Urinary bladder (tissue), 4 donors: ENCODE measurements at places on chromosomes 13 and 19. TPM values are rescaled to one million over a fixed set of nuclear protein-coding genes. Genes with fewer than 3 reads are reported as not detected.

The CPAMD8 gene
- total RNA-seq, result 11.3 TPM

DNA sequence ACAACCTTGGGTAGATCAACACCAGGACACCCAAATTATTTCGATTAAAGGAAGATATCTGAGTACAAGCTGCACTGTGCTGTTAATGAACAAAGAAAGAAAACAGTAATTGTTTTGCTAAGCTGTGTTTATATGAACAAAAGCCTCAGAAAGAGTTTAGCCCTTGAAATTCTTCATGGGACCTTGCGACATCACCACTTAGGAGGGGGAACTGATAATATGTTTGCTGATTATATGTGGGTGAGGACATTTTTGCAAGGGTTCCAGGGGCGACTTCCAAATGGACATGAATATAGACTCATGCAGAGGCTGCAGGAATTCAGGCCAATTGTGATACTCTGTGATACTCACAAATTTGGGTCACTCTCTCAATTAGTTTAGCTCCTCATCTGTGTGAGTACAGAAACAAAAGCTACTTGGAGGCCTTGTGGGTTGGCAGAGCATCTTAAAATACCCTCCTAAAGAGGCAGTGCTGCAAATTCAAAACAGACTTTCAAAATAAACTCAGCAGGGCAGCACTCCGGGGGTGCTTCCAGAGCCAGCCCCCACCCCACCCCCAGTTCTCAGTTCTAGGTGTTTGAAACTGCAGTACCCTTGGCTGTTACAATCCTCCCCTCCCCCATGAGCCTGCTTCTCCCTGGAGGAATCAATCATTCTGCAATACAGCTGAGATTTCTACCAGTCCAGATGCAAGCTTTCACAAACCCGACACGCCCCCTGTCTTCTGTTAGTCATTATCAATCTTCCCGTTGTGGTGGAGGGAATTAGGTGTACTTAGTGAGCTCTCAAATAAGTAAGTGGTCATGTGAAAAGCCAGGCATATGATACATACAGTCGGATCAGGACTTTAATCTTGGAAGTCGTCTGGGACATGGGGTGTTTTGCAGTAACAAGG is 97.0 kb upstream of the MBNL2 start:
- DNase-seq, result peak; percentile 52

The KLK8 gene
- not detected for total RNA-seq

GRCh38 chr19:53156850-53157249 is 2.0 kb downstream of the ZNF347 start:
- no peak for DNase-seq

DNA sequence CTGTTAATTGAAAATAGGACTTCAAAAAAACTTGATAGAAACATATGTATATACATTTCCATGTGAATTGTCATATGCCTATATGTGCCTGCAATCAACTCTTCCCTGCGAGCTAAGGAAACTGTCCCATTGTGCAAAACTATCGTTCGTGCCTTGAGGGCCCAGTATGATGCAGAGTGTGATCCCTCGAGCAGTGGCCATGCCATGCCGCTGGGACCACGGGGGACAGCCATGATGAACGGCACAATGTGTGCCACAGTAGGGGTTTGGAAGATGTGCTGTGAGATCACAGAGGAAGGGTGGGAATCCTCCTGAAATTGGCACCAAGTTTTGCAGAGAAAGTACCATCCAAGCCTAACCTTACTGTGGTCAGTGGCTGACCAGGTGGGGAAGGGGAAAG is 118.1 kb upstream of the SOX1 start:
- DNase-seq, result no peak

GRCh38 chr13:33175991-33176390 is 109.6 kb downstream of the STARD13 start:
- DNase-seq, result no peak

DNA sequence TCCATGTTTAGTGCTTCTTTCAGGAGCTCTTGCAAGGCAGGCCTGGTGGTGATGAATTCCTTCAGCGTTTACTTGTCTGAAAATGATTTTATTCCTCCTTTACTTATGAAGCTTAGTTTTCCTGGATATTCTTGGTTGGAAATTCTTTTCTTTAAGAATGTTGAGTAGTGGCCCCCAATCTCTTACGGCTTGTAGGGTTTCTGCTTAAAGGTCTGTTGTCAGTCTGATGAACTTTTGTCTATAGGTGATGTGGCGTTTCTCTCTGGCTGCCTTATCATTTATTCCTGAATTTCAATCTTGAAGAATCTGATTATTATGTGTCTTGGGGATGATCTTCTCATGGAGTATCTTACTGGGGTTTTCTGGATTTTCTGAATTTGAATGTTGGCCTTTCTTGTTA is 26.0 kb downstream of the ZNF430 start:
- no peak for DNase-seq

GRCh38 chr19:8396563-8397203 is 6.5 kb downstream of the RAB11B start:
- DNase-seq, result no peak

- no peak for DNase-seq
Observed at GRCh38 chr19:57656346-57656745, 12.4 kb upstream of the ZSCAN4 start.

The ZNF490 gene
- 9.0 TPM for total RNA-seq

- no peak for DNase-seq
Observed at GRCh38 chr19:29680447-29680846, 15.2 kb downstream of the PLEKHF1 start.

DNA sequence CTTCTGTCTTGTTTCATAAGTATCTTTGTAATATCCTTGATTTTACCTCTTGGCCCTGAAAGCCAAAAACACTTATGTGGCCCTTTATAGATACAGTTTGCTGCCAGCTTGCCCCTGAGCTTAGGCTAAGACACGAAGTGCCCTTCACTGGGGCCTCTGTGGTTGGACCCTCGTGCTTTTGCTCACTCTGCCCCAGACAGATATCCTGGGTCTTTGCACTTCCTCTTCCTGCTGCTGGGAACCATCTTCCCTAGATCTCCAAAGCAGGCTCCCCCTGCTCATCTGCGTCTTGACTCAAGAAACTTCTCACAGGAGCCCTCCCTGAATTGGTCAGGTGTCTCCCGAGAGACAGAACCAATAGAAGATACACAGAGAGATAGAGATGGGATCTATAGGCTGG is 2.0 kb upstream of the TNFSF14 start:
- DNase-seq, result no peak

- no peak for DNase-seq
Observed at GRCh38 chr13:44972956-44973581, 16.2 kb downstream of the NUFIP1 start.

GRCh38 chr19:15122331-15123030 is 15.3 kb downstream of the SYDE1 start:
- DNase-seq, result no peak

DNA sequence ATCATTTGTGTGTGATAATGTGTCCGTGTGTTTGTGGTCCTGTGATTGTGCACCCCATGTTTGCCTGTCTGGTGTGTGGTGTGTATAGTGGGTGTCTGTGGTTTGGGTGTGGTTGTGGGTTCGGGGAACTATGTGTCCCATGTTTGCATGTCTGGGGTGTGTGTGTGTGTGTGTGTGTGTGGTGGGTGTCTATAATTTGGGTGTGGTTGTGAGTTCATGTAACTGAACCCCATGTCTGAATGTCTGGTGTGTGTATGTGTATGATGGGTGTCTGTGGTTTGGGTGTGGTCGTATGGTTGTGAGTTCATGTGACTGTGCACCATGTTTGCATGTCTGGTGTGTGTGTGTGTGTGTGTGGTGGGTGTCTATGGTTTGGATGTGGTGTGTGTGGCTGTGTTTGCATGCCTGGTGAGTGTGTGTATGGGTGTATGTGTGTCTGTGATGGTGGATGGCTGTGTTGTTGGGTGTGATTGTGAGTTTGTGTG is 11.1 kb upstream of the NFIX start:
- no peak for DNase-seq

The TRPM4 gene
- total RNA-seq, result 18.0 TPM

The FBXO27 gene
- total RNA-seq, result 2.9 TPM

The PRR36 gene
- total RNA-seq, result 0.11 TPM

The ADAMTS10 gene
- total RNA-seq, result 44.3 TPM

GRCh38 chr19:15372470-15372869 is 7.1 kb downstream of the AKAP8 start:
- DNase-seq, result no peak

DNA sequence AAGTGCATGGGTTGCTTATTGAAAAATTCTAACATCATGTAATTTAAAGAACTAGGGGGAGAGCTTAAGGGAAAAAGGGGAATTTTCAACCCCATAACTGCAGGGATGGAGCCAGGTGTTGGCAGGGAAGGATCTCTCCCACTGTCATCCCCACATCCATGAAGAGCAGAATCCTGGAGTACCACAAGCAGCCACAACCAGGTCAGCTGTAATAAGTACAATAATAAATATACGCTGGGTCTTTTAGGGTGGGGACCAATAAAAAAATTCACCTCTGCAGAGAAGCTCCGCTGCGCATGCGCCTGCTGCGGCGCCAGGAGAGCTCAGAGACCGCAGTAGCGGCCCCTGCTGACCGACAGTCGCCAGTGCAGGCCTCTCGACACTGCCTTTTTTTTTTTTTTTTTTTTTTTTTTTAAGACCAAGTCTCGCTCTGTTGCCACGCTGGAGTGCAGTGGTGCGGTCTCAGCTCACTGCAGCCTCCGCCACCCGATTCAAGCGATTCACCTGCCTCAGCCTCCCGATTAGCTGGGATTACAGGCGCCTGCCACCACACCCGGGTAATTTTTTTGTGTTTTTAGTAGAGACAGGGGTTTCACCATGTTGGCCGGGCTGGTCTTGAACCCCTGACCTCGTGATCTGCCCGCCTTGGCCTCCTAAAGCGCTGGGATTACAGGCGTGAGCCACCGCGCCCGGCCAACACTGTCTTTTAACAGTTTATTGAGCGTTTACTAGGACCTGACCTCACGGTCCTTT is 2.5 kb upstream of the EEF2 start:
- no peak for DNase-seq

- DNase-seq, result no peak
Observed at GRCh38 chr13:51681037-51681678, 96.9 kb downstream of the WDFY2 start.

- no peak for DNase-seq
Observed at GRCh38 chr13:42895776-42896175, 96.3 kb downstream of the EPSTI1 start.

DNA sequence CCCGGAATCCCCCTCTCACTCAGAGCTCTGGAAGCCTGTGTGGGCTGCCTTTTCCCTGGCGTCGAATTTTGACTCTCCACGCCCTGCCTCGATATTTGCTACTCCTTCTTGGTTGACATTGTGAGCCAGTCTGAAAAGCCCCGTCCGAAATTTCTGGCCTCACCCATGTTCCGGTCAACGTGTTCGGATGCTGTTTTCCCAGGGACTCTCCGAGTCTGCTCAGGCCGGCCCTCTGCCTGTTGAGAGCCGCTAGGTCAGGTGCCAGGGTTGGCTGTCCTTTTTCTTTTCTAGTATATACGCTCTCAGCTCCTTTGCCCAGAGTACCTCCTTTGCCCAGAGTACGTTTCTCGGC is 6.8 kb upstream of the DGKH start:
- DNase-seq, result no peak

- DNase-seq, result peak; percentile 14
Observed at GRCh38 chr13:61728471-61728870, 312.8 kb upstream of the PCDH20 start.

The STOML3 gene
- total RNA-seq, result not detected

- no peak for DNase-seq
Observed at GRCh38 chr13:49342454-49342853, 94.7 kb downstream of the CDADC1 start.

GRCh38 chr19:49831592-49831991 is 13.5 kb downstream of the MED25 start:
- no peak for DNase-seq

GRCh38 chr13:110525328-110526319 is 35.9 kb downstream of the RAB20 start:
- DNase-seq, result no peak

DNA sequence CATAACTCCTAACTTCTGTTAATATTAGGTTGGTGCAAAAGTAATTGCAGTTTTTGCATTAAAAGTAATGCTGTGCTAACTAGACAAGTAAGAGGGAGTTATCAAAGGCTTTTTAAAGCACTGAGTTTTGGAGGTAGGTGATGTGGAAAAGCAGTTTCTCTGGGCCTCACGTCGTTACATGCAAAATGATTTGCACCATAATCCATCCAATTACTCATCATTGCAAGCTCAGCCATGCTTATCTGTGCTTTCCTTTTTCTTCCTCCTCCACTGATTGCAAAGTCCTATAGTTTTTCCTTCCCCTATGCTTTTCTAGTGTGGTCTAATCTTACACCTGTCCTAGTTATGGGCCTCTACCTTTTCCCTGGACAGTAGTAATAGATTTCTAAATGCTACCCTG is 35.4 kb upstream of the INTS6 start:
- DNase-seq, result no peak

The CDX2 gene
- not detected for total RNA-seq

DNA sequence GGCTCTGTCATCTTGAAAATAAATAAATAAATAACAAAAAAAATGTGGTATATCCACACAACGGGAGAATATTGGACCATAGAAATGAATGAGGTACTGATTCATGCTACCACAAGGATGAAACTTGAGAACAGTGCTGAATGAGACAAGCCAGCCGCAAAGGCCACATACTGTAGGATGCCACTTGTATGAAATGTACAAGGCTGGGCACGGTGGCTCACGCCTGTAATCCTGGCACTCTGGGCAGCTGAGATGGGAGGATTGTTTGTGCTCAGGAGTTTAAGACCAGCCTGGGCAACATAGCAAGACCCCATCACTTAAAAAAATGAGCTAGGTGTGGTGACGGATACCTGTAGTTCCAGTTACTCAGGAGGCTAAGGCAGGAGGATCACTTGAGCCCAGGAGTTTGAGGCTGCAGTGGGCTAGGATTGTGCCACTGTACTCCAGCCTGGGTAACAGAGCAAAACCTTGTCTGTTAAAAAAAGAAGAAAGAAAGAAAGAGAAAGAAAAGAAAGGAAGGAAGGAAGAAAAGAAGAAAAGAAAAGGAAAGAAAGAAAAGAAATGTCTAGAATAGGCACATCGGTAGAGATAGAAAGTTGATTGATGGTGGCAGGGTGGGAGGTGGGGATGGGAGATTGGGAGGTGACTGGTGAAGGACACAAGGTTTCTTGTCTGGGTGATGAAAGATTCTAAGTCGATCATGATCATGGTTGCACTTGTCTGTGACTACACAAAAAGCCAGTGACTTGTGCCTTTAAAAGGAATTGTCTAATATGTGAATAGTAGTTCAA is 20.3 kb downstream of the HPN start:
- no peak for DNase-seq

DNA sequence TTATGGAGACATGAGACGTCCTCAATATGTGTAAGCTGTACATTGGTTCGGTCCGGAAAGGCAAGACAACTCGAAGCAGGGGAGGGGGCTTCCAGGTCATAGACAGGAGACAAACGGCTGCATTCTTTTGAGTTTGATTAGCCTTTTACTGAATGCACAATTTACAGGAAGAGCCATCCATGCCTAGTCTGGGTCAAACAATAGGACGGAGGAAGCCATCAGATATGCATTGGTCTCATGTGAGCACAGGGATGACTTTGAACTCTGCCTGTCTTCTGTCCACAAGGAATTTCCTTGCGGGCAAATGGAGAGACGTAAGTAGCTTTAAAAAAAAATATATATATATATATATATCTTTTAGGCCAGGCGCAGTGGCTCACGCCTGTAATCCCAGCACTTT is 1.9 kb upstream of the CCNP start:
- DNase-seq, result no peak

- DNase-seq, result no peak
Observed at GRCh38 chr13:31957772-31958171, 73.8 kb upstream of the FRY start.

GRCh38 chr13:74367193-74367592 is 233.0 kb upstream of the KLF12 start:
- no peak for DNase-seq
